MCF 10A (cell line): ENCODE measurements at places on chromosomes 2 and 18. TPM values are rescaled to one million over a fixed set of nuclear protein-coding genes. Genes with fewer than 3 reads are reported as not detected.

- no peaks in the 10 kb centered on the region for H3K4me1 ChIP-seq
- H3K27ac ChIP-seq = no peak overlapping the region
- peak; percentile 16 for DNase-seq
- no peak overlapping the region for H3K4me3 ChIP-seq
- H3K36me3 ChIP-seq = no peaks in the 10 kb centered on the region
These were observed 112.9 kb upstream of the GYPC start for GRCh38 chr2:126543081-126543480.

- peak; percentile 83 for DNase-seq
These were observed 81.4 kb upstream of the GATA6 start for GRCh38 chr18:22088029-22088428.

GRCh38 chr2:215870088-215870490, 143.3 kb downstream of the MREG start:
- H3K27ac ChIP-seq = peak overlapping the region; percentile 91
- peak; percentile 81 for DNase-seq
- no peak overlapping the region for H3K4me3 ChIP-seq
- H3K36me3 ChIP-seq = no peaks in the 10 kb centered on the region
- peaks cover 20% of the 10 kb centered on the region for H3K4me1 ChIP-seq
- H3K27me3 ChIP-seq = no peaks in the 10 kb centered on the region

GRCh38 chr2:20543469-20544152, 96.7 kb downstream of the RHOB start:
- H3K36me3 ChIP-seq = peaks cover 4% of the 10 kb centered on the region
- no peaks in the 10 kb centered on the region for H3K27me3 ChIP-seq
- H3K27ac ChIP-seq = no peak overlapping the region
- H3K4me3 ChIP-seq = no peak overlapping the region

GRCh38 chr18:64337018-64337417, 188.1 kb upstream of the LINC00305 start:
- H3K36me3 ChIP-seq = no peaks in the 10 kb centered on the region
- no peak overlapping the region for H3K4me3 ChIP-seq
- no peaks in the 10 kb centered on the region for H3K4me1 ChIP-seq
- no peak for DNase-seq
- H3K27ac ChIP-seq = no peak overlapping the region

- no peak for DNase-seq
- peaks cover 6% of the 10 kb centered on the region for H3K4me1 ChIP-seq
- no peaks in the 10 kb centered on the region for H3K27me3 ChIP-seq
- H3K4me3 ChIP-seq = no peak overlapping the region
- no peak overlapping the region for H3K27ac ChIP-seq
- H3K36me3 ChIP-seq = no peaks in the 10 kb centered on the region
These were observed 19.3 kb upstream of the MGAT5 start for GRCh38 chr2:134234535-134234934.

DNA sequence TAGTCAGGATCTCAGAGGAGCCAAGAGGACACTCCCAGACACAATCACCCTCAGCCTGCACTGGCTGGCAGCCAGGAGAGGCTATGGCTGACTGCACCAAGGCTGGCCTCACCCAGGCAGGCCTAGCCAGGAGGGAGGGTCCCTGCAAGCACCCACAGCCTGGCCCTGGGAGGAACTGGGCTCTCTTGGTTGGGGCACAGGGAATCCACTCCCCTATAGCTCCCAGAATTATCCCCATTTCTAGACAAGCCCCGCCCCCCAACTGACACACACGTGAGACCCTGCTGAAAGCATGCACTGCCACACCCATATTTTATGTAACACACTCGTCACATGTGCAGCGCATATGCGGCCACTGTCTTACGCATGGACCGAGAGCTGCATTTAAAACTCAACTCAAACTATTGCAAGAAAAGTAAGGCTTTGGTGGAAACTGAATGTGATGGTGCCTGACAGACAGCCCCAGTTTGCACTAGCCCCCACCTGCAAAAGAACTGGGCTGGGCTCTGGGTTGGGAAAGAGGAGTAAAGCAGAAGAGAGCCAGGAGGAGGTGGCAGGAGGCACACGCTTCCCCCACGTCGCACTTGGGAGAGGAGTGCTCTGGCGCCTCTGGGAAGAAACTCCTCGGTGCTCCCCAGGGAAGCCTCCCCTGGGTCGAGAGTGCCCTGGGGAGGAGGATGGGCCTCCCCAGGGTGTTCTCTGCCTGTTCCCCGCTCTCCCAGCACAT, 28.9 kb upstream of the ARHGEF4 start:
- H3K4me1 ChIP-seq = peaks cover 39% of the 10 kb centered on the region
- H3K27ac ChIP-seq = peak overlapping the region; percentile 96
- peak; percentile 97 for DNase-seq

DNA sequence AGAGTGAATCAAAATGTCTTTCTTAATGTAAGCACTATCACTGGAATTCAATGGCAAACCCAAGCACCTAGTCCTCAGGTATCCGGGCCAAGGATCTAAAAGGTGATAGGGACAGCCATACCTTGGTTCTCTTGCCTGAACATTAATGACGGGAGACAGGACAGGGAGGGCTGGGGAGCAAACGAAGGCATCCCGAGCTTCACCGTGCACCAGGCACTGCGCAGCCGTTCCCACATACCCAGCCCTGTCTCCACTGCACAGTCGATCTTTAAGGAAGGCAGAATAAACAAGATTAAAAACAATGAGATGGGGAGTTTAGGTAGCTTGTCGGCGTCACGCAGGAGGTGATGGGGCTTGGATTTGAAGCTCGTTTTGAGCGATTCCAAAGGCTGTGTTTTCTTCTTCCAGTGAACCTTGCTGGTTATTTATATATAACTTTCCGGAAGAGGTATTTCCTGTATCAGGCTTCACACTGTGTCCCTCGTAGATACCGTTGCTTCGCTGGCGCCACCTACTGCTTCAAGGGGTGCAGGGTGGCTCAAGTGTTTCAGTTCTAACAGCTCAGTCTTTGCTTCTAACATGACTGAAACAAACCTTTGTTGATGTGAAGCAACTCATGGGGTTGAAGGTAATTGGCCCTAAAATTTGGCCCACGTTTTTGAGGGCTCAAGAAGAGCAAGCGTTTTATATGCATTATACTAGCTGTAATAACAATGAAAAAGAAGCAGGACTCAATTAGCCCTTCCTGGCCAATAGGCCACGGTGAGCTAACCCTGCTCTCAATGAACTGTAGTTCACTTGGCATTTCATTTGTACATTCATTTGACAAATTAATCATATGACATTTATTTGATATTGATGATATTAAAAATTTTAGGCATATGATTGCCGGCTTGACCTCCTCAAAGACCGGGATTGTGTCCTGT, 77.4 kb downstream of the DCDC2C start:
- peaks cover 31% of the 10 kb centered on the region for H3K27me3 ChIP-seq
- H3K36me3 ChIP-seq = no peaks in the 10 kb centered on the region
- H3K4me1 ChIP-seq = peaks cover 18% of the 10 kb centered on the region

DNA sequence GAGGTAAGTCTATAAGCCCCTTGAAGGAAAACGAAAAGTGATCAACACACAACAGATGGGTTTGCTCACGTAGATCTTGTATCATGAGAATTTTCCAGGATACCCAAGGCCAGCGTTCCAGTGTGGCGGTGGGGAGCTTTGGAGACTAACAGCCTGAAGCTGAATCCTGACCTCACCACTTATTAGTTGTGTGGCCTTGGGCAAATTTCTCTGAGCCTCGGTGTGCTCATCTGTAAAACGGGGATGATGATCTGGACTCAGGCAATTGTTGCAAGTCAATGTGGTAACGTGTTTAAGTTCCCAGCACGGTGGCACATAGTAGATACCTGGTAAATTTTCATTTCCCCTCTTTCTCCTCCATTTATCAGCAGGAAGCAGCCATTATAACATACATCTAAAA, 68.3 kb downstream of the VWA3B start:
- no peaks in the 10 kb centered on the region for H3K36me3 ChIP-seq
- H3K4me1 ChIP-seq = peaks cover 5% of the 10 kb centered on the region
- no peak overlapping the region for H3K4me3 ChIP-seq
- H3K27ac ChIP-seq = peak overlapping the region; percentile 23

DNA sequence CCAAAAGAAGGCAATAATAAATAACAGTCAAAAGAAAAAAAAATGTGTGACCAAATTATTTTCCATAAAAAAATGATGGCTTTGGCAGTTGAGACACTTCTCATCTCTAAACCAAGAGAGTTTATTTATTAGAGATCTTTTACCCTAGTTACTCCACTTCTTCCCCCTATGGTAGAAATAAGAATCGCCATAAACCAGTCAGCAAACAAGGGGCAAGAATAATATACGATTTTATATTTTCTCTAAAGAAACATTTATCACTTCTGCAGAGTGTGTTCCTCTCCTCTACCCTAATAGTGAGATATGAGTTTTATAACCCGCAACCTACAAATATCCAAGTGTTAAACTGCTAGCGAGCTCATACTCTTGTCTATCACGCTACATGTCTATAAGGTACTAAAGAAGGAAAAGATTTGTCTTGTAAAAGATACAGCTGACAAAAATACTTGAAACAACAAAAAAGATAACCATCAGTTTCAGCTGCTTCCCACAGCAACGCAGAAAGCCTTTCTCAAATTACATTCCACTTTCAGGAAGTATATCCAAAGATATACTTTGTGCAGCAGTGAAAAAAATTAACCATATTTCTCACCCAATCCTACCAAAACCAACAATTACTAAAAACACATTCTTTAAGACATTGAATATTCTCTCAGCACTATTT, 2.3 kb downstream of the RNF103 start:
- H3K36me3 ChIP-seq = peaks cover 40% of the 10 kb centered on the region
- peak overlapping the region; percentile 95 for H3K4me3 ChIP-seq

- H3K27ac ChIP-seq = no peak overlapping the region
- no peaks in the 10 kb centered on the region for H3K27me3 ChIP-seq
- peaks cover 7% of the 10 kb centered on the region for H3K4me1 ChIP-seq
- H3K4me3 ChIP-seq = no peak overlapping the region
These were observed 249.9 kb downstream of the PARD3B start for GRCh38 chr2:204795156-204795555.

- H3K4me3 ChIP-seq = no peak overlapping the region
- H3K27ac ChIP-seq = no peak overlapping the region
- no peak for DNase-seq
- peaks cover 4% of the 10 kb centered on the region for H3K36me3 ChIP-seq
- H3K4me1 ChIP-seq = peaks cover 5% of the 10 kb centered on the region
These were observed 23.7 kb upstream of the PTPN4 start for GRCh38 chr2:119736021-119736420.

DNA sequence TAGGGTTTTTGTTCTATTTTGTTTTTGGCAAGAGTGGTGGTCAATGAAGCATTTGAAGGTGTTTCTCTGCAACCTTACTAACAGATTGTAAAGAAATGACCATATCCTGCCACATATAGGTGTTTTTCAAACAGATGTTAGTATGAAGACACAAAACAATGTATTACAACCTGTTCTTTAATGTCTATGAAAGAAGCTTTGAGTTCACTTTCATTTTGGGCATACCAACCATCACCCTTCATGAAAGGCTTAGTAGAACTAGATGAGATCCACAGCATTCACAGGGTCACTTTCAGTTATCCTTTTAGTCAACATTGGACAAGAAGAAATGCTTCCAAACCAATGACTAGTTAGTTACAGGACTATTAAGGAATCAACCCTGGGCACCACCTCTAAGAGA, 95.1 kb downstream of the EHBP1 start:
- no peaks in the 10 kb centered on the region for H3K27me3 ChIP-seq
- H3K4me1 ChIP-seq = peaks cover 1% of the 10 kb centered on the region
- H3K36me3 ChIP-seq = peaks cover 13% of the 10 kb centered on the region
- no peak overlapping the region for H3K4me3 ChIP-seq
- DNase-seq = no peak
- no peak overlapping the region for H3K27ac ChIP-seq

GRCh38 chr2:10536569-10537133, 88.5 kb upstream of the ODC1 start:
- peaks cover 22% of the 10 kb centered on the region for H3K4me1 ChIP-seq
- no peaks in the 10 kb centered on the region for H3K27me3 ChIP-seq
- no peak for DNase-seq
- no peak overlapping the region for H3K27ac ChIP-seq
- H3K36me3 ChIP-seq = no peaks in the 10 kb centered on the region

DNA sequence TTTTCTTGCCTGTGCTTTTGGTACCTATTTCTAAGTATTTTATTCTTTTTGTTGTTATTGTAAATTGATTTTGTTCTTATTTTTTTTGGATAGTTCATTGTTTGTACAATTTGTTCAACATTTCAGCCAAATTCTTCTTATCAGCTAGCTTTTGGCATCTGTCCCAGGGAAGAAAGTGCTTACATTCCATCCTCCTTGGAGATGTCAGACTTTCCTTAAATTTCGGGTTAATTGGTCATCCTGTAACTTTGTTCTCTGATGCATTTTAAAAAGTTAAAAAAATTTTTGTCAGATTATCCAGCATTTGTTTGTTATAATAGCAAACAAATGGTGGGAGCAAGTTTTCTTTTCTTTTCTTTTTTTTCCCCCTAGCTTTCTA, 60.3 kb downstream of the PTH2R start:
- peaks cover 6% of the 10 kb centered on the region for H3K36me3 ChIP-seq
- peaks cover 16% of the 10 kb centered on the region for H3K27me3 ChIP-seq
- H3K4me1 ChIP-seq = no peaks in the 10 kb centered on the region
- no peak overlapping the region for H3K4me3 ChIP-seq

GRCh38 chr18:13613591-13614501, 112.5 kb downstream of the FAM210A start:
- H3K27me3 ChIP-seq = peaks cover 42% of the 10 kb centered on the region
- H3K27ac ChIP-seq = no peak overlapping the region
- no peak for DNase-seq

DNA sequence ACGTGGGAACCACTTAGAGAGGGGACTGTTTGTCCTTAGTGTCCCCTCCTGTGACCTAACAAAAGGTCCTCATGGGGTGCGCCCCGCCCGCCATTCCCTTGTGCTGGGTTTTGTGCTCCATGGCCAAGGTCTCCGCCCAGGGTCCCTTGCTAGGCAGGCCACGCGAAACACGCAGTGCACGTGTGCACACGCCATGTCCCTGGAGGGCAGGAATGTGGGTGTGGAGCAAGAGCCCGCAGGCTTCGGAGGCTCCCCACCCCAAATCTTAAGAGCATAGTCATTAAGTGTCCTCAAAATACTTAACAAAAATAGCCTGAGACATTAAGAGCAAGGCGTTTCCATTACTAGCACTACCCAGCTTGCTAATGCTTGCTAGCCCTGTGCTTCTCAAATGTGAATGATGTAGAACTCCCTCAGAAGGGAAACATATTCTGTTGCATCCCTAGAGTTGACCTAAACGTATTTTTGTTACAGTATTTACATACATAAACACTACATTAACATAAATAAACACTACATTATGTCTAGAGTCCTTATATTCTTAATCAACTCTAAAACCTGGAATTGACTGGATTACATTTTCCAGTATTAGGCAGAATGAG, 117.6 kb upstream of the APCDD1 start:
- no peaks in the 10 kb centered on the region for H3K36me3 ChIP-seq
- no peak for DNase-seq
- no peaks in the 10 kb centered on the region for H3K4me1 ChIP-seq
- H3K27me3 ChIP-seq = no peaks in the 10 kb centered on the region
- H3K27ac ChIP-seq = no peak overlapping the region

GRCh38 chr2:2107141-2107540, 223.9 kb downstream of the MYT1L start:
- peaks cover 48% of the 10 kb centered on the region for H3K27me3 ChIP-seq
- H3K36me3 ChIP-seq = no peaks in the 10 kb centered on the region
- H3K4me3 ChIP-seq = no peak overlapping the region
- H3K27ac ChIP-seq = no peak overlapping the region
- DNase-seq = peak; percentile 11

HDHD2 gene
- 32.6 and 48.0 TPM in 2 replicates for total RNA-seq

FAM237A gene
- total RNA-seq = not detected in 2 replicates

RAB6D gene
- total RNA-seq = not detected in 2 replicates

PAX8 gene
- total RNA-seq = 2.4 TPM in 2 replicates

RANBP2 gene
- 52.2 and 57.1 TPM in 2 replicates for total RNA-seq

TBR1 gene
- 0.12 and 0.26 TPM in 2 replicates for total RNA-seq

SERPINB10 gene
- not detected in 2 replicates for total RNA-seq

GREB1 gene
- 1.7 and 2.3 TPM in 2 replicates for total RNA-seq
